CD4-positive, alpha-beta T cell treated with Interleukin-12 subunit alpha and Interleukin-12 subunit beta, for 1 hour (primary cell): ENCODE measurements at places on chromosomes 4 and X.
A peak's percentile ranks its signal among the peaks of the same experiment; 100 is the strongest.

DNA sequence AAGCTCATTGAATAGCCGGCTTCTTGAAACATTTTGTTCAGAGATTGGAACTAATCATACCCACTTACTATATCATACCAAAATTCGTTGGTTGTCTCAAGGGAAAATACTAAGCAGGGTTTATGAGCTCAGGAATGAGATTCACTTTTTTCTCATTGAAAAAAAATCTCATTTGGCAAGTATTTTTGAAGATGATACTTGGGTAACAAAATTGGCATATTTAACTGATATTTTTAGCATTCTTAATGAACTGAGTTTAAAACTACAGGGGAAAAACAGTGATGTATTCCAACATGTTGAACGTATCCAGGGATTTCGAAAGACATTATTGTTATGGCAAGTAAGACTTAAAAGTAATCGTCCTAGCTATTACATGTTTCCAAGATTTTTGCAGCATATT is 6.4 kb downstream of the FAM200B start:
- DNase-seq = no peak

- no peak for DNase-seq
Measured at GRCh38 chr4:119118397-119118796, 17.2 kb upstream of the MYOZ2 start.

DNA sequence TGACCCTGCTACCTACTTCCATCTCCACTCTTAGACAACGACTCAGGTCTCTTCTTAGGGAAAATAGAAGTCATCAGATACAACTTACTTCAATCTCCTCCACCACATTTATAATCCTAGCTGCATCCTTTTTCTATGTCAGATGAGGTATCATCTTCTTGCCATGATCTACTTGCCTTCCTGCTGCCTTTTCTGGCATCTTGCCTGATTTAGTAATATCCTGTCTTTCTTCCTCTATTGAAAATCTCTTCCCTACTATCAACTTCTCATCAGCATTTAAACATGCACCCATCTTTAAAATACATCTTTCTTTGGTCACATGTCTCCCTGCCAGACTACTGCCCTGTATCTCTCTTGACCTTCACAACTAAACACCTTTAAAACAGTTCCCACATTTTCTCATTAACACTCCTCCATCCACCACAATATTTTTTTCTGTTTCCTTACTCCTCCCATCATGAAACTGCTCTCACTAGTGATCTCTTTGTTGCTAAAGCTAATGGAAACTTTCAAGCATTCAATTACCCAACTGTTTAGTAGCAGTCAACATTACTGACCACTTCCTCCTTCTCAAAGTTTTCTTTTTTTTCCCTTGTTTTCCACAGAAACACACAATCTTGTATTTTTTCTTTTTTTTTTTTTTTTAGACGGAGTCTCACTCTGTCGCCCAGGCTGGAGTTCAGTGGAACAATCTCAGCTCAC is 100.8 kb upstream of the CXorf66 start:
- no peak for DNase-seq

DNA sequence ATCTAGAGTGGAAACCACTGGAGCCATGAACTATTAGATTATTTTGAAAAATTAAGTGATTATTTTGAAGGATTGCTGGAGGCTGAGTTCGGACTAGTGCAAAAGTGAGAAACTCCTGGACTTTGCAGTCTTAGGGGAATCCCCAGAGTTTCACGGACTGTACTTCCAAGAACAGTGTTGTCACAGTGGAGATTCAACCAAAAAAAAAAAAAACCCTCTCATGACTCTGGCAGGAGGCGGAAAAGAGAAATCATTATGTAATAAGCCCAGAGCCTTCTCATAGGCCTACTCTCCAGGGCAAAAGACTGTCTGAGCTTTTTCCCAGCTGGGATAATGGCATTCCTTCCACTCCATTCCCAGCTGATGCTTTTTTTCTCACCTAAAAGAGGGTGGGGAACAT is 16.8 kb upstream of the C4orf51 start:
- no peak for DNase-seq

- DNase-seq = peak; percentile 7
Measured at GRCh38 chr4:73704314-73705055, 35.9 kb upstream of the CXCL8 start.

- DNase-seq = no peak
Measured at GRCh38 chrX:13432414-13433297, 112.8 kb upstream of the ATXN3L start.

- DNase-seq = peak; percentile 27
Measured at GRCh38 chr4:121041307-121042090, 30.8 kb downstream of the NDNF start.

- DNase-seq = no peak
Measured at GRCh38 chrX:40727581-40728252, 7.6 kb downstream of the MED14 start.

DNA sequence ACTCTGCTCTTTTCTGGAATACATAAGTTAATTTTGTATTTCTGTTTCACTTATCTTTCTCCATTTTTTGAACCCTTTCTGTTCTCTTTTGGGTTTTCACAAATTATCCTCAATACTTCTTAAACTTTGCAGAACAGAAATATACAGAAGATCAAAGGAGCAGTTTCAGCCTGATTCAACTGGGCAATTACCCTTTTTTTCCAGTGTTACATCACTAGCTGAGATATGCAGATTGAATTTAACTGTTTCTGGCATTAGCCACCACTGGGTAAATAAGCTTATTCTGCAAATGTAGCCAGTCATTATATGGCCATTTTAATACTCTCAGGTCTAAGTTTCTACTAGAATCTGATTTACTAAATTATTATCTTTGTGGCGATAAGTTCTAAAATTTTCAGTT is 66.9 kb upstream of the GRID2 start:
- DNase-seq = no peak

GRCh38 chr4:41334182-41334581 is 77.5 kb downstream of the UCHL1 start:
- DNase-seq = no peak

DNA sequence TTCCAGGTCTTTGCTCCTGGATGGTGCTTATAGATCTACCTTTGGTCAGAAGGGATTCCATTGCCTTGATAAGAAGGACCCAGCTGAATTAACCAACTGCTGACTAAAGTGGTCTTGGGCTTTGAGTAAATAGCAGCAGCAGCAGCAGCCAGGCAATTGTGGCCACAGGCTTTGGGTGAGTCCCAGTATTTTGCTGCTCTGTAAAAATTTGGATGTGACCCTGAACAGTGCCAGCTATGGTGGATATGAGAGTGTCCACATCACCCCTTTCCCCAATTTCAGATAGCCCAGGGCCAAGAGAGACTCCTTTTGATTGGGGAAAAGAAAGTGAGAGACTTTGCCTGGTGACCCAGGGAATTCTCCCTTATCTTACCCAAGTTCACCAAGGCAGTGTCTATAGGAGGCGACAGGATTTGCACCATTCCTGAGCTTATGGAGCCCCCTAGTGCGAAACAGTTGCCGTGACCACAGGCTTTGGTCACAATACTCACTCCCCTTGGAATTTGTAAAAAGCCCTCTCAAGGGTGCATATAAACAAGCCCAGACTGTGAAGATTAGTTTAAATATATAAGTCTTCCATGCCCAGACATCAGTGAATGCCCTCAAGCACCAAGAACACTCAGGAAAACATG is 518.0 kb downstream of the TMA16 start:
- peak; percentile 24 for DNase-seq

DNA sequence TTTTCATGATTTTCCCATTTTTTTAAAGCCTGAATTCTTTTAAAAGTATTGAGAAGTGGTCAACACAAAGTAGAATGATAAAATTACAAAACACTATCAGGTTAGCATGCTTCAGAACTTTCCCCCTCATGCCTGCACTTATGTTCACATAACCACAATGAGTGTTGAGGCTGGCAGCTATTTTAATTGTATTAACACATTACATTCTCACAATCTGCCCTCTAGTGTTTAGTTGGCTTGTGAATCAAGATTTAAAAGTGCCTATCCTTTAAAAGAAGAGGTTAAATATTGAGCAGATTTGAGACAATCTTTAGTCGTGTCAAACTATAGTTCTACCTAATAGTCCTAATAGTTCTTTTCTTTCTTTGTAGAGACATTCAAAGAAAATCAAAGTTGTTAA is 93.6 kb upstream of the NAP1L5 start:
- peak; percentile 7 for DNase-seq

DNA sequence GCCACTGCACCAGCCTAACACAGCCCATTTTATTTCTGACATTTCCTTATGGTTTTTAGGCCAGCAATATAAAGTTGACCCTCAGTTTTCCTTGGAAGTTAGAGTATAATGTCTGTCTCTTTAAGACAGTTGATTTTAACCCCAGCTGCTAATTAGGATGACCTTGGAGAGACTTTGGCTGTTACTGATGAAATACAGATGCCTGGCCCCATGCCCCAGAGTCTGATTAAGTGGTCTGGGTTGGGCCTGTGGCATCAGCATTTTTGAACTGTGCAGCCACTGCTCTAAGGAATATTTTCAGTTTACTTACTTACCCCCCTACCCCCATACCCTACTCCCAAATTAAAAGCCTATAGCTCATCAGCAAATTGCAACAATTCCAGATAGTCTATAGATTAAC is 85.8 kb downstream of the DCLK2 start:
- no peak for DNase-seq

DNA sequence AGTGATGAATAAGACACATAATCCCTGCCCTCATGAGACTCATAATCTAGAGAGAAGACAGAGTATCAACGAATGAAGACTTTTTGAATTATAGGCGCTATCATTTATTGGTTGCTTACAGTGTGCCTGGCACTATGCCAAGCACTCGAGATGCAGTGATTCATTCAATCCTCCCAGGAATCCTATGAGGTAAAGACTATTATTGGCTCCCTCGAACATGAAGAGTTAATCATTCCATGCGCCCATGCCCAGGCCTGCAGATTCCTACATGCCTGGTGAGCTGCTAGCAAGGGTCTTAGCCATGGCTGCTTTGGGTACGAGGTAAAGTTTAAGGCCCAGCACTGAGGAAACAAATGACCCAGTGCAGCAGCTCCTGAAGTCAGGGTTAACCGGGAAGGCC is 47.0 kb downstream of the TEX13B start:
- no peak for DNase-seq

GRCh38 chr4:100721077-100721476 is 203.3 kb upstream of the EMCN start:
- DNase-seq = no peak

GRCh38 chr4:81442484-81443085 is 29.1 kb downstream of the RASGEF1B start:
- no peak for DNase-seq

GRCh38 chr4:153577053-153577452 is 107.0 kb upstream of the TLR2 start:
- DNase-seq = no peak

- DNase-seq = no peak
Measured at GRCh38 chrX:21975812-21976211, 35.3 kb downstream of the SMS start.

DNA sequence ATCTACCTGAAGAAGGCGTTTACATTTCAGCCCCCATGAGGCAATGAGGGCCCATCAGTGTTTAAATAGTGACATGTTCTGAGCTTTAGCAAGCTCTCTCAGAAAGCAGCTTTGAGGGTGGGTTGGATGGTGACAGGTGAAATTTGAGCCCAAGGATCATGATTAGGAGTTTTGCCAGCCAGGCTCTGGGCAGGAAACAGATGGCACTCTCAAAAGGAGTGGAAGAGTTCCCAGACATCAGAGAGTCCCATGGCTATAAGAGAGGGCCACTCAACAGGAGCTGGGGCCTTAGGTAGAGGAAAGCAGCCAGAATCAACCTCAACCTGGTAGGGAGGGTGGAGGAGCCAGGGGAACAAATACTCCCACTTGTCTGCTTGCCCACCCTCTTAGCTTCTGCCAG is 499.8 kb downstream of the MID1IP1 start:
- DNase-seq = no peak

DNA sequence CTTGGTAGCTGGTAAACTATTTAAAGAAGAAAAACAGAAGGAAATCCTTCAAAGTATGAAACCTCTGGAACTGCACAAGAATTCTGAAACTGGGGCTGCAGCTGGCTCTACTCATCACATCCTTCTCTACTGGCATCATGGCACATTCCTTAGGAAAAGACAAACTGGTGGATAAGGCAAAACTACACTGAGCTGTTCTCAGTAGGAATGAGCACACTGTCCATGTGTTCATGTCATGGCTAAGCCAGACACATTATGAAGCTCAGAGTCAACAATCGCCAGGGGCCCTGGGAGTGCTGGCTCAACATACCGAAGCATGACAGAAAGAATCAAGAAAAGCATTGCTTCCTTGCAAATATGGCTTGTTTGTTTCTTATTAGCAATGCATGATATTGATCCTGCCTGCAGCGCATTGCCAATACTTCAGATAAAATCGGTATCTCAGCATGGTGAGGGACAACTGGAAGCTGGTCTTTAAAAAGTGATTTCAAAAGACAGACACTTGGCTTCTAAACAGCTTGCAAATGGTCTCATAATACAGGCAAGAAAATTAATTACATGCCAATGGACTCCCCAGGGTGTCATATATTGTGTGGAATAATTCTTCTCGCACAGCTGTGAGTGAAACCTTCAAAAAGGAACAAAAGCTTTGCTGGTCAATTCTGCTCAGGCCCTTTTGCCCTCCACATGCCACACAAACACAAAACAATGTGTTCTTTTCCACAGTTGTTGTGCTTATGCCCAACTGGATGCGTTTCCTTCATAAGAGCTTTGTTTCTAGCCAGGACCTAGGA is 300.2 kb upstream of the VCX start:
- DNase-seq = no peak

DNA sequence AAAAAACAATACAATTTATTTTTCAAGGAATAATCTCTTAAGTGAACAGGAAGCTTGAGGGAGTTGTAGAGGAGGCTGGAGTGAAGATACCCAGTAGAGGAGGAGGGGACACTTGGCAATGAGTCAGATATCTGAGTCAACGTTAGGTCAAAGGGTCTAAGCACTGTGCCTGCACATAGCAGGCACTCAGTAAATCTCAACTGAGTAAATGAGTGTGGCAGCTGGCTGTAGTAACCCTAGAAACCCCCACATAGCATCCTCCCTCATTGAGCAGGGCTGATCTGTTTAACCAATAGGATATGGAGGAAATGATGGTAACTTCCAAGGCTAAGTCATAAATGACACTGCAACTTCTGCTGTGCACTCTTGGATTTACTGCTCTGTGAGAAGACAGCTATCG is 186.0 kb upstream of the FAM241A start:
- DNase-seq = no peak

- DNase-seq = no peak
Measured at GRCh38 chr4:175068266-175068665, 150.1 kb downstream of the ADAM29 start.

- DNase-seq = no peak
Measured at GRCh38 chr4:3304831-3305609, 12.2 kb downstream of the RGS12 start.

DNA sequence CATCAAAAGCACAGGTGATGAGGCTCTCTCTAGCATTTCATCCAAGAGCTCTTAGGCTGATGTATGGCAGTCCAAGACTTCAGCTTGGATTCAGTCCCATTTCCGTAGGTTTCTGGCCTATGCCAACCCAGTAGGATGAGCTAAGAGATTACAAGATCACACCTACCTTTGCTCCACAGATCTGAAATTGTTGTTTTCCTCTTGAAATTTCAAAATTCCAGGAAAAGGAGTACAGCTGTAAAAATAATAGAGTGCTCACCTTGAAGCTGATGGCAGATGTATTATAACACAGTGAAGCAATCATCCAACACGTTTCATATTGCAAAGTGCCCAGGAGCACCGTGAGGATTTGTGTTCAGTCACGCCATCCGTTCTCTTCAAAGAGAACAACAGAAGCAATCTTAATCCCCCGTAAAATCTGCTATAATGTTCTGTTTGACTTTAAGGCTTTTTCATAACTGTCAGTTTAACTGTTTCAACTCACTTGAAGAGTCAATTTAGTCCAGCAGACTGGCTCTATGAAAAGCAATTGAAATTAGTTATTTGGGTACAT is 137.5 kb downstream of the CPE start:
- DNase-seq = no peak

- no peak for DNase-seq
Measured at GRCh38 chr4:144658903-144659302, 12.9 kb downstream of the HHIP start.
